ENCODE measurements at places on chromosomes 2 and 18. TPM values are rescaled to one million over a fixed set of nuclear protein-coding genes. Genes with fewer than 3 reads are reported as not detected.

The SLC4A5 gene
- total RNA-seq, result under 0.01 TPM

The PRPF40A gene
- 105 TPM for total RNA-seq

The CYP20A1 gene
- 48.0 TPM for total RNA-seq

The TMEM182 gene
- total RNA-seq, result 3.9 TPM

The TMEM200C gene
- 0.17 TPM for total RNA-seq

The POU3F3 gene
- not detected for total RNA-seq

The ELOA2 gene
- not detected for total RNA-seq

The TIGD1 gene
- 2.1 TPM for total RNA-seq

The COL4A4 gene
- total RNA-seq, result 0.51 TPM

The GALNT3 gene
- total RNA-seq, result 0.66 TPM

The CPS1 gene
- total RNA-seq, result 25.7 TPM

The FEZ2 gene
- total RNA-seq, result 64.7 TPM

The RAD51AP2 gene
- under 0.01 TPM for total RNA-seq

The PAX8 gene
- 0.51 TPM for total RNA-seq

The GULP1 gene
- 71.7 TPM for total RNA-seq

The CCDC74B gene
- total RNA-seq, result 3.1 TPM

The CFAP53 gene
- total RNA-seq, result 0.99 TPM

The SOWAHC gene
- total RNA-seq, result 7.1 TPM

The MERTK gene
- total RNA-seq, result 6.6 TPM

The RGPD3 gene
- 0.17 TPM for total RNA-seq

The PSMD14 gene
- 57.0 TPM for total RNA-seq

The CRYBA2 gene
- not detected for total RNA-seq

Data from fibroblast of lung (primary cell).